ENCODE measurements at places on chromosomes 1 and 21. TPM values are rescaled to one million over a fixed set of nuclear protein-coding genes. Genes with fewer than 3 reads are reported as not detected.

FAM151A gene
- total RNA-seq, result not detected

CLCA1 gene
- not detected for total RNA-seq

DNASE2B gene
- total RNA-seq, result 2.1 TPM

CYP4A22 gene
- total RNA-seq, result not detected

BGLAP gene
- 1.0 TPM for total RNA-seq

ERG gene
- total RNA-seq, result 8.6 TPM

KRTAP19-3 gene
- total RNA-seq, result not detected

UTS2 gene
- not detected for total RNA-seq

FCRL2 gene
- total RNA-seq, result 0.10 TPM

FABP3 gene
- 260 TPM for total RNA-seq

LRRN2 gene
- total RNA-seq, result 1.5 TPM

NOC2L gene
- total RNA-seq, result 56.0 TPM

CFAP74 gene
- total RNA-seq, result 0.62 TPM

OR2T3 gene
- total RNA-seq, result not detected

OLFML3 gene
- 80.7 TPM for total RNA-seq

F13B gene
- total RNA-seq, result not detected

CCDC30 gene
- total RNA-seq, result 5.1 TPM

AIM2 gene
- total RNA-seq, result not detected

LDLRAP1 gene
- total RNA-seq, result 10.8 TPM

LY9 gene
- total RNA-seq, result 0.62 TPM

FOXD2 gene
- total RNA-seq, result 1.8 TPM

CD52 gene
- not detected for total RNA-seq

GUCA2A gene
- total RNA-seq, result not detected

Data from tongue (tissue), 3 donors.